CD4-positive, CD25-positive, alpha-beta regulatory T cell (primary cell): ENCODE measurements at places on chromosomes 11 and 22. TPM values are rescaled to one million over a fixed set of nuclear protein-coding genes. Genes with fewer than 3 reads are reported as not detected.

Gene GPR83
- total RNA-seq = 0.15 TPM

Gene OR52E8
- total RNA-seq = not detected

GRCh38 chr11:131817687-131818188 is 447.3 kb downstream of the NTM start:
- no peaks in the 10 kb centered on the region for H3K36me3 ChIP-seq
- no peaks in the 10 kb centered on the region for H3K4me1 ChIP-seq
- H3K27me3 ChIP-seq = no peaks in the 10 kb centered on the region

GRCh38 chr11:67090717-67091116 is 28.3 kb upstream of the KDM2A start:
- no peak overlapping the region for H3K4me3 ChIP-seq
- H3K27ac ChIP-seq = no peak overlapping the region
- no peaks in the 10 kb centered on the region for H3K4me1 ChIP-seq
- no peaks in the 10 kb centered on the region for H3K36me3 ChIP-seq
- H3K27me3 ChIP-seq = no peaks in the 10 kb centered on the region

- H3K27ac ChIP-seq = no peak overlapping the region
- DNase-seq = no peak
- H3K4me1 ChIP-seq = peaks cover 8% of the 10 kb centered on the region
- no peaks in the 10 kb centered on the region for H3K27me3 ChIP-seq
- H3K4me3 ChIP-seq = no peak overlapping the region
These were observed 28.9 kb downstream of the PLEKHA7 start for GRCh38 chr11:16985297-16985696.
